ENCODE measurements at places on chromosomes 5 and 9.

- no peak for DNase-seq
Measured at GRCh38 chr9:79615038-79615437, 43.3 kb downstream of the TLE4 start.

DNA sequence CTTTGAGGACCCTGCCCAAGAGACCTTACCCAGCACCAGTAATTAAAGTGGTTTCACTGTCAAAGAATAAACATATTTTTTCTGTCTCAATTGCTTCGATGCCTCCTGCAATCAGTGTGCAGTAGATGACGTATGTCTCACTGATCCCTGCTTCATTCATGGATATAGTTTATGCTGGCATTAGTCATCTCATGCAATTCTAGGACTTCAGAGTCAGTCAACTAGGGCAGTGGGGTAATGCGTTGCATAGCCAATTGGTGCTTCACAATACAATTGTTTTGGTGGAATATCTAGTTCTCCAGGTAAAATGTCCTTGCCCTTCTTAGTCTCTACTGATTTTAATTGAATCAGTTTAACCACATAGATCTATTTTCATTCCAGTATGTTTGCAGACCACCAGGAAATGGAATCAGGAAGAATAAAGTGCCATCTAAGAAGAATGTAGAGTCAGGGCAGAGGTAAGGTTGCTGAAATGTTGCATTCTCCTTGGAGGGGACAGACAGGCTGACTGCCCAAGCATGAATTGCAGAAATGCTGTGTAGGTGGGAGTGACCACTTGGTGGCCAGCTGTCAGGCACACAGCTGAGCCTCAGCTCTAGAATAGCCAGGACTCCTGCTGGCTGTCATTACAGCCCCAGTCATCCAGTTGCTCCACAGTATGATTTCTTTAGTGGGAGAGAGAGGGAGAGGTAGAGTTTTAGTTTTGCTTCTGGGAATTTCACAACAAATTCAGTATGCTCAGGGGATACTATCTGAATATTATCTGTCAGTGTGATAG lies 73.5 kb upstream of the MEGF10 start:
- DNase-seq: no peak

DNA sequence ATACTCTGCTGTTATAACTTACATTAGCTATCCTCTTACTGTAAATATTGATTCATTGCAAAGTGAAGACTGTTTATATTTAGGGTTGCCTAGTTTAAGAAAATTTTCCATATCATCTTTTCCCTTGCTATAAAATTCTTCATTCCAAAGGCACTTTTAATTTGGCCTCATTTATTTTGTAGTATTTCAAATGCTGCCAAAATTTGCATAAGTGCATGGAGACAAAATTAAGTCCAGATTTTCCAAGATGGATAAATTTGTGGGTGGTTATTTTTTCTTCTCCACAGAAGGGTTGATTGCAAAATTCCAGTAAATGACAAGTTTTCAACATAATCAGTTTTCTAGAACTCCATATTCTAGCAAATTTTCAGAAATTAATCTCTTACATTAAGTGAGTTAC lies 141.5 kb upstream of the MTAP start:
- DNase-seq: no peak

GRCh38 chr5:73005886-73006285 lies 50.0 kb downstream of the FCHO2 start:
- DNase-seq: no peak

GRCh38 chr5:140992828-140993227 lies 26.6 kb downstream of the PCDHAC2 start:
- DNase-seq: no peak

DNA sequence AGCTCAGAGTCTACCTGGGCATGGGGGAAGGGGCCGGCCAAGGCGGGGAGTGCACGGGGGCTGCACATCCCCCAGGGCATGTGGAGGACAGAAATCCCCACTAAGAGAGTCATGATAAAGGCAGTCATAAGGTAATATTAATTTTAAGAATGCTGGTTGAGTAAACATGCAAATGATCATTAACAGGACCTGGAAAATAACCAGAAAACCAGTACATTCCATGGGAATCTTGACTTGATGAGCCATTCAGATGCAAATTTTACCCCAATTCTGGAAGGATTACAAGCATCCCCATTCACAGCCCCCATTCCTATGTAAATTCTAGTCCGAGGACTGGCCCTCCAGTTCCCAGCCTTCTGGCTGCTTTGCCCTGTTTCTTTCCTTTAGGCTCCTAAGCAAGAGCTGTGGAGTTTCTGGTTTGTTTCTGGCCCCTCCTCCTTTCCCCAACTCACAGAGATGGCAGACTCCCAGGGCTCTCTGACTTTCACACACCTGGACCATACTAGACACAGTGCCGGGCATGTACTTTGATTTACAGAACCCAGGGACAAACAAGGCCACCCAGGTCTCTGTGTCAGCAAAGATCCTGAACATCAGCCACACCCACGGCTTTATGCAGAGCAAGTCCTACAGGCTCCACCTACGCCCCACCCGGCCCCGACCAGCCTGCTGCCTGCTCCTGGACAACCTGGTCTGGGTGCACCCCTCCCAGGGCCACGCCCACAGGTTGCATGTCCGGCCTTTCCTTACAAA lies 62.7 kb downstream of the SEMA4D start:
- peak; percentile 95 for DNase-seq

DNA sequence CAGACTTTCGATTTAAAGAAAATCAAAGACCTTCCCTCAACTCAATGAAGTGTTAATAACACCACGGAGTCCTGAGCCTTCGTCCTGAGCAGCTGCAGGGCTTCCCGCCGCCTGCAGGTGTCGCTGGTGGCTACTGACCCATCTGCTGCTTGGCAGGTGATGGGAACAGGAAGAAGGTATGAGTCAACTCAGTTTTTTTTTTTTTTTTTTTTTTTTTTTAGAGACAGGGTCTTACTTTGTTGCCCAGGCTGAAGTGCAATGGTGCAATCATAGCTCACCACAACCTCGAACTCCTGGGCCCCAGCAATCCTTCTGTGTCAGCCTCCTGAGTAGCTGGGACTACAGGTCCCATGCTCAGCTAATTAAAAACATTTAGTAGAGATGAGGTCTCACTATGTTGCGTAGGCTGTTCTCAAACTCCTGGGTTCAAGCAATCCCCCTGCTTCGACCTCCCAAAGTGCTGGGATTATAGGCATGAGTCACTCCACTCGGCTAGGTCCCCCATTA lies 185.7 kb upstream of the IL12B start:
- DNase-seq: peak; percentile 71

All from small intestine (tissue), 16 donors.